ENCODE measurements at places on chromosomes 2 and 18. TPM values are rescaled to one million over a fixed set of nuclear protein-coding genes. Genes with fewer than 3 reads are reported as not detected.

Gene KCTD18
- total RNA-seq = 12.8 TPM

Gene LCT
- 0.12 TPM for total RNA-seq

Gene SERPINB10
- total RNA-seq = not detected

Gene NTSR2
- total RNA-seq = not detected

GRCh38 chr2:128280901-128281321 lies 37.8 kb downstream of the HS6ST1 start:
- no peak overlapping the region for H3K4me3 ChIP-seq
- no peak overlapping the region for H3K27ac ChIP-seq
- H3K36me3 ChIP-seq = no peaks in the 10 kb centered on the region
- H3K27me3 ChIP-seq = no peaks in the 10 kb centered on the region
- no peak for DNase-seq

DNA sequence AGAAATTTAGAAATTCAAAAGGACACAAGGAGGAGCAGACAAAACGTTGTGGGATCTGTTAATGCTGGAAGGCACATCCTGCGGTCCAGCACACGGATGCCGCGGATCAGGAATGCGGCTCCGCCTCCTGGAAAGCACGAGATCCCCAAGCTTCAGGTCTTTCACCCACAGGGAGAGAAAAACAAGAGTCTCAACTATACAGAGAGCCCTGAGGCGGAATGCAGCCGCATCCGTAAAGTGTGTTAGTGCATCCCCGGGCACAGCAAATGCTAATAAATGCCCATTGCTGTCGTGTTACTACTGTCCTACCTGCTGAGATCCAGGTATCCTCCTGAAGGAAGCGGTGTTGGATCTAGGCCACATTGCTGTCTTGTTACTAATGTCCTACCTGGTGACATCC lies 303.9 kb downstream of the EIPR1 start:
- DNase-seq = no peak
- H3K27me3 ChIP-seq = peaks cover 47% of the 10 kb centered on the region
- no peak overlapping the region for H3K27ac ChIP-seq
- H3K4me3 ChIP-seq = no peak overlapping the region
- no peaks in the 10 kb centered on the region for H3K4me1 ChIP-seq

DNA sequence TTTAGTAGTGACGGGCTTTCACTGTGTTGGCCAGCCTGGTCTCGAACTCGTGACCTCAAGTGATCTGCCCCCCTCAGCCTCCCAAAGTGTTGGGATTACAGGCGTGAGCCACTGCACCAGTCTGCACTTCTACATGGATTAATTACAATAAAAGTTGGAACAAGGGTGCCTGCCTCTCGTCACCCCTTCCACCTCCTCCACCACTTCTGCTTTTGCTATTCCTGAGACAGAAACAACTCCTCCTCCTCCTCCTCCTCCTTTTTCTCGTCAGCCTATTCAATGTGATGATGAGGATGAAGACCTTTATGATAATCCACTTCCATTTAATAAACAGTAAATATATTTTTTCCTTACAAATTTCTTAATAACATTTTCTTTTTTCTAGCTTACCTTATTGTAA lies 35.2 kb downstream of the SRBD1 start:
- no peak for DNase-seq
- H3K4me1 ChIP-seq = no peaks in the 10 kb centered on the region
- H3K4me3 ChIP-seq = no peak overlapping the region

DNA sequence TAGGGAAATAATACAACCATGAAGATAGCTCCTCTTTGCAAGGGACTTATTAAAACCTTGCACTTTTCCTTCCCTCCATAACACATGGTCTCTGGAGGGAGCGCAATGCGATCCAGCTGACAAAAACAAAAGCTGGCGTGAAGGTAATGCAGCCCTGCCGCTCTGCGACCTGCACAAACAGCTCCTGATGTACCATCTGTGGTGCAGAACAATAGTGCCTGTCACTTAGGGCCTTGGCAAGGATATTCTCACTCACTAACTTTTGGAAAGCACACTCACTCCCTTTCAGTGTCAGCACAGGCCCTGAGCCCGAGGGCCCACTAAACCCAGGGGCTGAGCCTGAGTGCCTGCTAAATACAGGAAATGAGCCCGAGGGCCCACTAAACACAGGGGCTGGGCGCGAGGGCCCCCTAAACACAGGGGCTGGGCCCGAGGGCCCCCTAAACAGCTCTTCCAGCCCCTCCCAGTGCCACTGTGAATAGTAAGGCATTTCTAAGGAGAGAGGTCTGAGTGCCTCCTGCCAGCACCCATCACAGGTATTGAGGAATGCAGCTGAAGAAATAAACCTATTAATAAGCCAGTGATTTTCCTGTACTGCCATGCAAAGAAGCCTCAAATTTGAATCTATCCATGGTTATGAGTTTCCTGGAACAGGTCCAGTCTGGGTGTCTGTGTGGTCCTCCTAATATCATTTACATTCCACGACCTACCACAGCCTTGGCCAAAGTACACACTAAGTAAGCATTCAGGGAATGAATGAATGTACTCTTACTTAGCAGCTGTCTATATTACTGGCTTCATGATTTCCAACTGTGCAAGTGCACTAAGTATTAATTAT lies 9.3 kb downstream of the L3MBTL4 start:
- no peak overlapping the region for H3K4me3 ChIP-seq
- no peak overlapping the region for H3K27ac ChIP-seq
- DNase-seq = no peak
- H3K4me1 ChIP-seq = no peaks in the 10 kb centered on the region
- no peaks in the 10 kb centered on the region for H3K36me3 ChIP-seq
- H3K27me3 ChIP-seq = no peaks in the 10 kb centered on the region

GRCh38 chr2:57448816-57449215 lies 597.8 kb upstream of the VRK2 start:
- no peaks in the 10 kb centered on the region for H3K27me3 ChIP-seq
- peaks cover 13% of the 10 kb centered on the region for H3K4me1 ChIP-seq
- H3K4me3 ChIP-seq = no peak overlapping the region

DNA sequence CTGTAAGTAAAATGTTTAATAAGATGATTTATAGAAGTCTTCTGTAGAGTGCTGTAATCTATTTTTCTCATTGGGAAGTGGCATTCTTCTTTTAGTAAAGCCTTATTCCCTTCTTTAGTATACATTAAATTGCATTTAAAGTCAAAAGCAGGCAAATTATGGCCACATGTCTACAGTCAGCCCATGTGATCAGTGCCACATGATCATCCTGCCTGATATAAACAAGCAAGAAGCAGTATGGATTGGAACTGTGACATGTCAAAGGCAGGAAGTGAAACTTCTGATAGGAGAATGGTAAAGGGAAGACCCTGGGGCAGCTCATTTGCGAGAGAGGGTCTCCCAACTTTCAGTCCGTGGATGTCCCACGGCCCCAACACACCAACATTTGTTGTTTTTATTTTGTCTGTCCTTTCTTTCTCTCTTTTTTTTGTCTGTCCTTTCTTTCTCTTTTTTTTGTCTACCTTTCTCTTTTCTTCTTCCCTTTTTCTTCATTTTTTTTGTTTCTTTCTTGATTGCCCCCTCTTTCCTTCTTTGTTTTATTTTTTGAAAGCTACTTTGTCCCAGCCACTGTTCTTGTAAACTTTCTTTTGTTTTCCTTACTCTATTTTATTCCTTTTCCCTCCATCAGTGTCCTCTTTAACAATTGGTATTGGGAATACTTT lies 154.9 kb downstream of the DTNA start:
- H3K36me3 ChIP-seq = no peaks in the 10 kb centered on the region
- no peak overlapping the region for H3K27ac ChIP-seq
- no peak for DNase-seq

GRCh38 chr2:160337728-160338127 lies 137.7 kb upstream of the ITGB6 start:
- no peak for DNase-seq
- no peaks in the 10 kb centered on the region for H3K4me1 ChIP-seq
- H3K27ac ChIP-seq = no peak overlapping the region
- no peaks in the 10 kb centered on the region for H3K36me3 ChIP-seq
- H3K4me3 ChIP-seq = no peak overlapping the region

- peaks cover 12% of the 10 kb centered on the region for H3K36me3 ChIP-seq
- no peak overlapping the region for H3K27ac ChIP-seq
- no peaks in the 10 kb centered on the region for H3K27me3 ChIP-seq
These were observed 96.0 kb downstream of the UXS1 start for GRCh38 chr2:106098081-106098480.

DNA sequence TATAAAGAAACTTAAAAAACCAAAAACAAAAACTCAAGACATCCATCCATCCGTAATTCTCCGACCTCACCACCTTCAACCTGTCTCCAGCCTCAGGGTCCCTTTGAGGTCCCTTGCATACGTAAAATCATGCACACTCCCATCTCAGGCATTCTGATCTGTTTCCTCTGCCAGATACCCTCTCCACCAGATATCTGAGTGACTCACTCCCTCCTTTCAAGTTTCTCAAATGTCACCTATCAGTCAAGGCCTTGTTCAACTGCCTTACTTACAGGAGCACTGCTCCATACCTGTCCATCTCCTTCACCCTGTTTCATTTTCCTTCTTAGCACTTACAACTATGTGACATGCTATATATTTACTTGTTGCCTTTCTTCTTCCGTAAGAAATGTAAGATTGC lies 369.3 kb downstream of the NBAS start:
- H3K27me3 ChIP-seq = no peaks in the 10 kb centered on the region
- H3K4me3 ChIP-seq = no peak overlapping the region
- H3K4me1 ChIP-seq = peaks cover 13% of the 10 kb centered on the region
- H3K27ac ChIP-seq = no peak overlapping the region

DNA sequence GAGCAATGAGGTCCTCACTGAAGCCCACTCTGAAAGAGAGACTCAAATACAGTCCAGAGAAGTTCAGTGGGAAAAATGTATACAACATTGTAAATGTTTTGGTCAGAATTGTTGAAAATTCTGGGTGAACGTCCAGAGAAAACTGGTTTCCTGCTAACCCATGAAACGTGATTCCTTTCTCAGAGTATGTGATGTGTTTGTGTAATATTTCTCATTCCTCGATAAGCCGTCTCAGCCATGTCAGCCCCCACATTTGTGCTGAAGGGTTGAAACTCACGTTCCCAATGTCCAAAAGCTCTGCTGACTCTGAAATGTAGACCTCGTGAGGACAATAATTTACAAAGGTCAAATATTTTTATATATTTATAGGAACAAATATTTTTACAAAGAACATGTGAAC lies 51.6 kb downstream of the BMP10 start:
- no peak for DNase-seq
- no peaks in the 10 kb centered on the region for H3K27me3 ChIP-seq
- no peak overlapping the region for H3K4me3 ChIP-seq
- H3K36me3 ChIP-seq = no peaks in the 10 kb centered on the region
- no peak overlapping the region for H3K27ac ChIP-seq

DNA sequence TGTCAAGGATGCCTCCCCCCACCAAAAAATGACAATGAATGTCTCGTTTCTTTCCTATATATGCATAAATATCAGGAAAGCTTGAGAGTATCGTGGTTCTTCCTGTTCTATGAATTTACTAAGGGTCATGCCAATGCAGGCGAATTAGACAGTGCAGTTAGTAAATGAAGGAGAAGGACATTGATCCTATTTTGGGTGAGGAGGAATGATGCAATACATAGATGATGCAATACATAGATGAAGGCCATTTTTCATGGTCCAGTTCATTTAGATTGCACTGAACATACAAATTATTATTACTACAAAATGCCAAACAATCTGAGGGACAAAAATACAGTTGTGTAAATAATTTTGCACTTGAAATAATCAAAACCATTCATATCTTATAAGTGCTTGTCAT lies 1265.0 kb downstream of the LRP1B start:
- H3K4me3 ChIP-seq = no peak overlapping the region
- DNase-seq = no peak
- no peak overlapping the region for H3K27ac ChIP-seq
- no peaks in the 10 kb centered on the region for H3K36me3 ChIP-seq
- no peaks in the 10 kb centered on the region for H3K27me3 ChIP-seq
- H3K4me1 ChIP-seq = no peaks in the 10 kb centered on the region

DNA sequence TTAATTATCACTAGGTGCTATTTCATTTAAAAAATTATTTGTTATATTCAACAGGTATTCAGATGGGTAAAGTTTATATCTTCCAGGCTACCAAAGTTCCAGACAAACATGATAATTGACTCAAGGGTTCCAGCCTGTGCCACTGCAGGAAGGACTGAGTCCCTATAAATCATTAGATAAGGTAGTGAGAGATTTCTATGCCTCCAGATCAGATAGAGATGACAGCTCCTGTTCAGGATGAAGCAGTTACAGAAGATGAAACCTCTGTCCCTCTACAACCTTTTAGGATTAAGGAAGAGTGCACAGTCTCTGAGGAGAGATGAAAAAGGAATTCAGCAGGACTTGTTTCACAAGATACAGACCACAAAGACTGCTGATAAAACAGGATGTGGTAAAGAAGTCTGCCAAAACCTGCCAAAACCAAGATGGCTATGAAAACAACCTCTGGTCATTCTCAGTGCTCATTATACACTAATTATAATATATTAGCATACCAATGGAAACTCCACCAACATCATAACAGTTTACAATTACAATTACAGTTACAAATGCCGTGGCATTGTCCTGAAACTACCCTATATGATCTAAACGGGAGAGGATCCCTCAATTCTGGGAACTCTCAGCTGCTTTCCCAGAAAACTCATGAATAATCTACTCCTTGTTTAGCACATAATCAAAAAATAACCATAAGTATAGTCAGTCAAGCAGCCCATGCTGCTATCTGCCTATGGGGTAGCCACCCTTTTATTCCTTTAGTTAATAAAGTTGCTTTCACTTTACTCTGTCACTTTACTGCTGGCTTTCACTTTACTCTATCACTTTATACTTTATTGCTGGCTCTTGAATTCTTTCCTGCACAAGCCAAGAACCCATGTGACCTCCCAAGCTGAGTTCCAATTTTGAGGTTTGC lies 288.5 kb downstream of the PDE11A start:
- no peaks in the 10 kb centered on the region for H3K4me1 ChIP-seq
- H3K27me3 ChIP-seq = no peaks in the 10 kb centered on the region
- H3K4me3 ChIP-seq = no peak overlapping the region
- H3K27ac ChIP-seq = no peak overlapping the region
- no peaks in the 10 kb centered on the region for H3K36me3 ChIP-seq

DNA sequence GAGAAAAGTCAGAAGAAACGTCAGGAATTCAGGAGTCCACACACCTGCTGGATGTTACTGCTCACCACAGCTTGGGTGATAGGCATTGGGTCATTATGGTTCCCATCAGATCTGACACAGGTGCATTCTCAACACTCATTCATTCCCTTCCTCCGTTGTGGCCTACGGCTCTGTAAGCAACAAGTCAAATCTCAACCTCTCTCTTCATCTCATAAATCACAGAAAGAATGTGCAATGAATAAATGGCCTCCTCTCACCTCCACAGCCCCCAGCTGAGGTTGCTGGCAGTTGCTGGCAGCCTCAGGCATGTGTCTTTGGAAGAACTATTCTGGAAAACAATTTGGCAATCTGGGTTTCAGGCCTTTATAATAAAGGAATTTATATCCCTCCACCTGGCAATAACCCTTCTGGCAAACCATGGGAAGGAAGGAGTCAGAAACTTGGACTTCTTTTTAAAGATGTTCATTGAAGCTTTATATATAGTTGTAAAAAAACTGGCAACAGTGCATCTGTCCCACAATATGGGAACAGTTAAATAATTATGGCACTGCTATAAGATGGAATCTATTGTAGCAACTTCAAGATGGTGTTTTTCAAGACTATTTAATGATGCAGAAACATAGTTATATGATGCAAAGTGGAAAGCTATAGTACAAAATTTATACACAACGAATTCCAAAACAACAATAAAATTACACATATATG lies 175.4 kb downstream of the ANAPC1 start:
- H3K27me3 ChIP-seq = peaks cover 36% of the 10 kb centered on the region
- H3K27ac ChIP-seq = no peak overlapping the region
- H3K36me3 ChIP-seq = no peaks in the 10 kb centered on the region
- peaks cover 33% of the 10 kb centered on the region for H3K4me1 ChIP-seq
- no peak for DNase-seq
